Activated CD4-positive, CD25-positive, alpha-beta regulatory T cell (primary cell): ENCODE measurements at places on chromosomes 4 and X.

DNA sequence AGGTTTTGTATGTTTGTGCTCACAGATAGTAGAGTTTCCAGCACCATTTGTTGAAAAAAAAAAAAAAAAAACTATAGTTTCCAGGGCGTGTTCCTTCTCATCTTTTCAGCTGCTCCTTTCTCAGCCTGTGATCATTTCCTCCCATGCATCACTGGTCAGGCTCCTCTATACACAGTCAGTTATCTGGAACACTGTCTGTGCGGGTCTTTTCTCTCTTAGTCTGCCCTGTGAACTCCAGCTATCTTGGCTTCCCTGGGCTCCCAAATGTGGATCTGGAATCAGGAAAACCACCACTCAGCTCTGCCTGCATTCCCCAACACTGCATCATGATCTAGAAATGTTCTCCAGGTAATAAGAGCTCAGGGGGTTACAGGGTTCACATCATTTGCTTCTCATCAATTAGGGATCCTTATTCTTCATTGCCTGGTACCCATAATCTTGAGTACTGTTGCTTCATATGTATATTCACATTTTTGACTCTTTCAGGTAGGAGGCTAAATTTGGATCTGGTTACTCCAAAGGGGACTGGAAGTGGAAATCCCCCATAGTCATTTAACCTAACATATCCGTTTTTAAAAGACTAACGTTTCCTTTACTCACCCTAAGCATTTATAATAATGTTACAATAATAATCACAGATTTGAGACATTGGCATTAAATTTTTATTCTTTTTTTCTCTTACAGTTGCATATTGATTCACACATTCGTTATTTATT is 221.8 kb upstream of the KLF3 start:
- DNase-seq = no peak

DNA sequence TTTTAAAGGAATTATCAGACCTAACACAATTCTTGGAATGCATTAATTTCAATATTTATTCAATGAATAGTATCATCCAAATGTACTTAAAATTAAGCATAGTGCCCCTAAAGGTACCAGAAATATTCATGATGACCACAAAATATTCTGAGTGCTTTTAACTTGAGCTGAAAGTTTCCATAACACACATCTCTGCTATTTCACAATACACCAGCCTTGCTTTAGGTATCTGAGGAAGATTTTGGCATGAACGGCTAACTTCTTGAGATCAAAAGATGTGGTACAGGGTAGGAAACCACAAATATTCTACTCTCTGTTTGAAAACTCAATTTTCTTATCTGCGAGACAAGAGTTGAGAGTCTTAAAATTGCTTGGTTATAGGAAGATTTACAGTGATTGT is 538.3 kb upstream of the PCDH7 start:
- DNase-seq = no peak

DNA sequence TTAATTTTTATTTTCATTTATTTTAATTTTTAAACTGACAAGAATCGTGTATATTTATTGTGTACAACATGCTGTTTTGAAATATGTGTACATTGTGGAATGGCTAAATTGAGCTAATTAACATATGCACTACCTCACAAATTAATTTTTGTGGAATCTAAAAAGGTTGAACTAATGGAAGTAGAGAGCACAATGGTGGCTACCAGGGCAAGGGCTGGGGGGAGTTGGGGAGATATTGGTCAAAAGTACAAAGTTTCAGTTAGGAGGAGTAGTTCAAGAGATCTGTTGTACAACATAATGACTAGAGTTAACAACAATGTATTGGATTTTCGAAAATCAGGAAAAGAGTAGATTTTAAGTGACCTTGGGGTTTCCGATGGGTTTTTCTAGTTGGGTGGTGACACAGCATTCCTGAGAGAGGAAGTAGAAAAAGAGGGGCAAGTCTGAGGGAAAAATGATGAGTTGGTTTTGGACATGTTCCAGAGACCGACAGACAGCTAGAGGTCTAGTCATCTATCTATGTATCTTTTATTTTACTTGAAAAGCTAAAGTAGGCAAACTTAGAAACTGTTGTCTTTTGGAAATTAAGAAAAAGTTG is 23.2 kb downstream of the APOO start:
- DNase-seq = no peak

DNA sequence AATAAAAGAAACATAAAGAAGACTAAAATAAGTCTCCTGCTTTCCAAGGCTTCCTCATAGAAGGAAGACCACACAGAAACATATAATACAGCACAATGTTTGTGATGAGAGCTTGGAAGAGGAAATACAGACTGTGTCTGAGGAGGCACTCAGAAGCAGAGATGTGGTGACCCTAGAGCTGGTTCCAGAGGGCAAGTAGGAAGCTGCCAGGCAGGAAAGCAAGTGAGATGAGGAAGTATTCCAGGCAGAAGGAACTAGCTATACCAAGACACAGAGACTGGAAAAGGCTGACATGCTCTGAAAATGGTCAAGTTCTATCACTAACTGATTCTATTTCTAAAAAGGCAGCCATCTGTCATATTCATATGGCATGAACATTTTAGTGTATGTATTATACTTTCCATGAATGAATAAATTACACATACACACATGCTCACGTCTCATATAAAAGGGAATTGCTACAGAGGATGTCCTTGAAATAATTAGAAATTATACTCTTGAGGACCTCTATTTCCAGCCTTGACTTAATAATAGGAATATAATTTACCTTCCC is 16.6 kb upstream of the HSFX2 start:
- DNase-seq = no peak

GRCh38 chrX:1614927-1615326 is at the start of gene ASMT:
ASMT (plus strand) TSS chrX:1615059; CDS start chrX:1615200, 141 bp downstream.
- no peak for DNase-seq

DNA sequence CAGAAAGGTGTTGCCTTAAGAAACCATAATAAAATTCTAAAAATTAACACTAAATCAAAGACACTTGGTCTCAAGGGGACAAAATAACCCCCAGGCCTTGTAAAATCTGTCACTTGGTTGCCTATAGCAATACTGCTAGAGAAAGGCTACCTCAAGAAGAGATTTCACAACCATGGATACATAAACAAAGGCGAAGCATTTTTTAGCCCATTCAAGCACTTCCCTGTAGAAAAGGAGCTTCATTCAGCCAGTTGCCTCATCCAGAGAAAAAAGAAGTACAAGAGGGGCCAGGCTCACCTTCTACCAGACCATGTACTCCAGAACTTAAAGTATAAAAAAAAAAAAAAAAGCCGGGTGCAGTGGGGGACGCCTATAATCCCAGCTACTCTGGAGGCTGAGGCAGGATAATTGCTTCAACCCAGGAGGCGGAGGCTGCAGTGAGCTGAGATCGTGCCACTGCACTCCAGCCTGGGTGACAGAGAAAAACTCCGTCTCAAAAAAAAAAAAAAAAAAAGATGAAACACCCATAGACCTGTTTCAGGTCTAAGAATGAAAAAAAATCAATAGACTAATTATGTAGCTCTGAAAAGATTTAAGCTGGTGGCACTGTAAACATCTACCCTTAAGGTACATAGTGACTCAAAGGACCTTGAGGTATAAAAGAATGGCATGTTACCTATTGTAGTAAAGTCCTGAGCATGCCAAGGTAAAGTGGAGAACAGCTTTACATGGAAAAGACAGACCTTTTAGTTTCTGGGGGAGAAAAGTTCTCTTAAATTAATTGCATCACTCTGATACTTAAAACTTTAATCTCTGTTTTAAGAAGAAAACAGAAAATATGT is 18.0 kb downstream of the RUFY3 start:
- no peak for DNase-seq

DNA sequence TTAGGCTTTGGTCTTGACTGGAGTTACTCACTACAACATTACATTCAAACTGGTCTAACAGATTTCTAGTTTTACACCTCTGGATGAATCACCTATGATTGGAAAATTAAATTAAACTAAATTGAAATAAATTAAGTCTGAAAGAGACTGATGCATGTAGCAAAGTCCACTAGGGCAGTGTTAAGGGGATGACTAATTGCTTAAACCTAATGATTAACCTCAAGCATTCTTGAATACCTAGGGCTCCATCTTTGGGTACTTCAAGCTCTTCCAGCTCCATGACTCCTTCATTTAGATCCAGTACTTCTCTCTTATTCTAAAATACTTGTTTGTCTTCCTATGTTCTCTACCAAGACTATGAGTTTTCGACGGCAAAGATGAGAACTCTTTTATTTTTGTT is 86.8 kb downstream of the SH2D1A start:
- DNase-seq = no peak

- DNase-seq = no peak
These were observed 576.5 kb upstream of the CPXCR1 start for GRCh38 chrX:88170553-88170952.

- no peak for DNase-seq
These were observed 1.4 kb upstream of the CORIN start for GRCh38 chr4:47839259-47839658.

DNA sequence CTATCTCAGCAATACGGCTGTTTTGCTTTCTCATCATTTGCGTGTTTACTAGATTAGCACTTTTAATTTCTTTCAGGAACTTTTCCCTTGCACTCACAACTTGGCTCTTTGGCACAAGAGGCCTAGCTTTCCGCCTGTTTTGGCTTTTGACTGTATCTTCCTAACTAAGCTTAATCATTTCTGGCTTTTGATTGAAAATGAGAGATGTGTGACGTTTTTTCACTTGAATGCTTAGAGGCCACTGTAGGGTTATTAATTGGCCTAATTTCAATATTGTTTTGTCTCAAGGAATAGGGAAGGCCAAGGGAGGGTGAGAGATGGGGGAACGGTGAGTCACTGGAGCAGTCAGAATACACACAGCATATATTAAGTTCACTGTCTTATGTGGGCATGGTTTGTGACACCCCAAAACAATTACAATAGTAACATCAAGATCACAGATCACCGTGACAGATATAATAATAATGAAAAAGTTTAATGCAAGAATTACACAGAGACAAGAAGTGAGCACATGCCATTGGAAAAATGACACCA is 27.3 kb downstream of the MND1 start:
- DNase-seq = no peak

DNA sequence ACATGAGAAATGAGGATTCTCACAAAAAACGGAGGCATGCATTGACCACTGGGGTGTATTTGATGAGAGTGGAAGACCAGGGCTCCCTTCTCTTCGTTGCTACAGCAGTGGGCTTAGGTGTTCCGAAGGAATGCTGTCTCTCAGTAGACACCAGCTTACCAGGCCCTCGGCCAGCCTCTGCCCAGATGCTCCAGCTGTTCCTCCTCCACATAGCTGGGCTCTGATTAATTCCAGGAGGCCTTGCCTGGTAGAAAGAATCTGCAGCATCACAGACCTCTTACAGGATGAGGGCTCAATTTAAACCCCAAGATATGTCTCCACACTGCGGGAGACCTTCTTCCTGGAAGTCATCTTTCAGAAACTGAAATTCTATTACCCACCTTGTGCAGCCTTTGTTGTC is 346.6 kb upstream of the TENM3 start:
- no peak for DNase-seq

GRCh38 chr4:122932763-122933162 is 10.4 kb upstream of the NUDT6 start:
- DNase-seq = no peak

DNA sequence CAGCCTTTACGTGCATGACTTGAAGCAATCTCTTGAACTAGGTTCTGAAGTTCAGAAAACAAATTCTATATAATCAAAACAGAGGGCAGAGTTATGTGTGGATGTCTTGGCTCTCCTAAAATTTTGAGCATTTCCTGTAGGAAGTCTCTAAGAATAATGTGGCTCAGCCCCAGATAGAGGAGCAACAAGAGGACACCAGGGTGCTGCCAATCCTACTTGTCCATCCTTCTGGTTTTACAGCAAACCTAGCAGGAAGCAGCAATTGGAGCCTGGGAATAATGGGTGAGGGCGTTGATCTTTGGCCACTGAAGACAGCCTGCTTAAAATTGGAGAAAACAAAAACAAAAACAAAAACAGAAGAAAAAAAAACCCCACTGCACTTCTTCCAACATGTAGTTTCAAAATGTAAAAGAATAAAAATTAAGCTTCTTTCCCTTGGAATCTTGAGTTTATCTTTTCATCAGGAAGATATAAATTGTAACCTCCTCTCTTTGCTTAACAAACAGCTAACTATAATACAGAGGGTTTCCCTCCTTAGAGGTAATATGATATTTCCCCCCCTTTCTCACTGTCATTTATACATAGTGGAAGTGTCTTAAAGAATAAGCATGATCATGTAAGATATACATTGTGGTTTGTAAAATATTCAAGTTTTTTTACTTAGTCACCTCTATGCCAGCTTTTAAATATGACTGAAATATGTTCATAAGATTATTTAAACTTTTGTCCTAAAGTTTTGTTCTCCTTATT is 130.6 kb downstream of the FBXO8 start:
- no peak for DNase-seq

DNA sequence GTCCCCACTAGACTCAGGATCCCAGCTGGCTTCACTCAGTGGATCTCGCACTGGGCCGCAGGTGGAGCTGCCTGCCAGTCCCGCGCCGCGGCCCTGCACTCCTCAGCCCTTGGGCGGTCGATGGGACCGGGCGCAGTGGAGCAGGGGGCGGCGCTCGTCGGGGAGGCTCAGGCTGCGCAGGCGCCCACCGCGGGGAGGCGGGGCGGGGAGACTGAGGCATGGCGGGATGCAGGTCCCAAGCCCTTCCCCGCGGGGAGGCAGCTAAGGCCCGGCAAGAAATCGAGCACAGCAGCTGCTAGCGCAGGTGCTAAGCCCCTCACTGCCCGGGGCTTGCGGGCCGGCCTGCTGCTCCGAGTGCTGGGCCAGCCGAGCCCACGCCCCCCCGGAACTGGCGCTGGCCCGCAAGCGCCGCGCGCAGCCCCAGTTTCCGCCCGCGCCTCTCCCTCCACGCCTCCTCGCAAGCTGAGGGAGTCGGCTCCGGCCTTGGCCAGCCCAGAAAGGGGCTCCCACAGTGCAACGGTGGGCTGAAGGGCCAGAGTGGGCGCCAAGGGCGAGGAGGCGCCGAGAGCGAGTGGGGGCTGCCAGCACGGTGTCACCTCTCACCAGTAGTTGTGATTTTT is 1038.0 kb downstream of the PCDH19 start:
- no peak for DNase-seq

GRCh38 chrX:105653891-105654290 is 168.4 kb upstream of the NRK start:
- DNase-seq = no peak

- no peak for DNase-seq
These were observed 377.7 kb downstream of the FBXW7 start for GRCh38 chr4:152158225-152158624.

DNA sequence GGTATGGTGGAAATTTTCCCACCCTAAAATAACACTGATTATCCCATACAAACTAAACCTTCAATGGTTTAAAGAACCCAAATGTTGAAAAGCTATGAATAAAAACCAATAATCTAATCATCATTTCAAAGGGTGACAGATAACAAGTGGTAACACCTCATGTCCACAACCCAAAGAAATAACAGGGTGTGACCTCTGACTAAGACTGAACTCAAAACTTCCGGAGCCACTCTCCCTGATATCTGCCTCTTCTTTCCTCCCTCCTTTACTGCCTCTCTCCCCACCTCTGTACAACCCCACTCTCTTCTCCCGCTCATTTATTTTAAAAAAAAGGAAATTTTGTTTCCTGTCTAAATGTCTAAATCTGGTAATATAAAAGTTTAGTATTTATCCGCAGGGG is 11.5 kb downstream of the FBXW7 start:
- no peak for DNase-seq
